T-helper 2 cell treated with Interferon-gamma antibody and Interleukin-4, amounts not matched to agents 5 μg/mL and 100 μg/mL, for 36 hours (primary cell): ENCODE measurements at places on chromosomes 2 and 18.

GRCh38 chr18:58104096-58104495 lies 60.1 kb downstream of the NEDD4L start:
- DNase-seq, result no peak

GRCh38 chr2:1736997-1737480 lies 7.3 kb downstream of the PXDN start:
- no peak for DNase-seq

DNA sequence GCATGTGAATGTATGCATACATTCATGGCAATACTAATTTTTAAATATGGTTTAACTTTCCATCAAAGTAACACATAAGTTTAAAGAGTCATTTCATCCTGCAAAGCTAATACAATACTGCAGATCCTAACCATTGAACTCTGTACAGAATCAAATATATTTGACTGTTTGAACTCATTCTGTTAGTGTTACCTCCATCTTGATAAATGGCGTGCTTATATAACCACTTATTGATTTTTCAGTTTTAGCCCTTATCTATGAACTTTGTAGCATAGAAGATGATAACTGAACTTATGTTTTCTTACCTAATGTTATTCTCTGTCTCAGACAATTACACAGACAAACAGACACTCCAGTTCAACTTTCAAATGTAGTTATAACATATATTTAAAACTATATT lies 731.0 kb upstream of the LRATD1 start:
- DNase-seq, result no peak

DNA sequence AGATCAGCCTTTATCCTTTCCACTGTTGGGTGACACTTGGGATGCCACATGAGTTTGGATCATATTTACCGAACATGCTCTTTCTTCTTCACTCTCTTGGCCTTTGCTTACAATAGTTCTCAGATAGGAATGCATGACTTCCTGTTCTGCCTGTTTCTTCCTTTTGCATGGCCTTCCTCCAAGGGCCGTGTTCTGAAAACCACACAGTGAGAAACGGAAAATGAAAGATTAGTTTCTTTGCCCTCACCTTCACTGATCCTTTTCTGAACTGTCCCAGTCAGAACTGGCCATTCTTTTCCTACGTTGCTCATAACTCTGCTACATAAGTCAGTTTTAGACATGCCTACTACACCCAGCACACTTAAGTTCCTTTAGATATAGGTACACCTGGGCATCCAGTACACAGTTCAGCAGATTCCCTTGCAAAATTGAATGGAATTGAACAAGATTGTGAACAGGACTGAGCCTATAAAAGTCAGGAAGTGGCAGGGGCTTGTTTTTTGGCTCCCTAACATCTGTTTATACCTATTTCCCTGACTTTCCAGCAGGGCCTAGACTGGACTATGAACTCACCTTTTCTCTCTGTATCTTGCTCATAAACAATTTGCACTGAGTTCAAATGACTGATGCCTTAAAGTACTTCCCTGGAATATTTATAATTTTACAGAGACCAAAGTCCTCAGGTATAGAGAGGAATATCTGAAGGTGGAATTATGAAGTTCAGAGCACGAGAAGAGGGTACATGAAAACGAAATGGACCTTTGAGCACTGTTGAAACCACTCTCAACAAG lies 186.4 kb upstream of the ST6GAL2 start:
- DNase-seq, result no peak

DNA sequence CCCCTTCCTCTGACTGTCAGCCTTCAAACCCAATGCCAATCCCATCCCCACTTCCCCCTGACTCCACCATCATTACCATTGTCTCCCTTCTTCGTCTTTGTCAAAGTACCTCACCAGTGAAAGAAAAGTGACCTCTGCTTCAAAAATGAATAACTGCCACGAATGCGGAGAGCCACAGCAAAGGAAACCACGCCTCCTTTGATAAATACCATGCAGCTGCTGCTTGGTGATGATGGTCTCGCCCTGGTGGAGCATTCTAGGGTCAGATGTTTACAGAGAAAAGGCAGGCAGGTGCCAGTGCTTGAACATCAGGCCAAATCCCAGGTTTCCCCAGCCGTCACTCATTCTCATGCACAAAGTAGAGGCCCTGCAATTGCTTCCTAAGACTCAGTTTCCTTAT lies 162.2 kb downstream of the BCL11A start:
- no peak for DNase-seq

GRCh38 chr18:36349552-36349951 lies 52.0 kb downstream of the FHOD3 start:
- no peak for DNase-seq

- DNase-seq, result no peak
Measured at GRCh38 chr2:25460261-25460905, 118.7 kb upstream of the DNMT3A start.

- DNase-seq, result no peak
Measured at GRCh38 chr18:36058674-36059073, 8.7 kb downstream of the RPRD1A start.

DNA sequence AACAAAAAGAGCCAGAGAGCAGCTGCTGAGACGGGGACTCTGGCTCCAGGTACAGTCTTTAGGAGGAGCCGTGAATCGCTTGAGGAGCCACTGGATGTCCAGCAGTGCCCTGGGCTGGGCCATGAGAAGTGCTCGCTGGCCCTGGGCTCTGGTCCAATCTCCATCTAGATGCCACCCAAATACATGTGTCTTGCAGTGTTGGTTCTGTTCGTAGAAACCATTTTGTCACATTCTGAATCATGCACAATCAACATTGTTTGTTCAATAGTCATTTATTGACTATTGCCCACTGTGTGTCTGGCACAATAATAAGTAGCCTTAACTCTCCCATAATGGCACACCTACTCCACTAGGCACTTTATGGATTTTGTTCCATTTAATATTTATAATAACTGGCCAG lies 26.1 kb downstream of the TYMS start:
- DNase-seq, result no peak

GRCh38 chr2:120826716-120827410 lies 91.2 kb downstream of the GLI2 start:
- no peak for DNase-seq

GRCh38 chr2:188219541-188219940 lies 72.1 kb upstream of the GULP1 start:
- DNase-seq, result no peak

DNA sequence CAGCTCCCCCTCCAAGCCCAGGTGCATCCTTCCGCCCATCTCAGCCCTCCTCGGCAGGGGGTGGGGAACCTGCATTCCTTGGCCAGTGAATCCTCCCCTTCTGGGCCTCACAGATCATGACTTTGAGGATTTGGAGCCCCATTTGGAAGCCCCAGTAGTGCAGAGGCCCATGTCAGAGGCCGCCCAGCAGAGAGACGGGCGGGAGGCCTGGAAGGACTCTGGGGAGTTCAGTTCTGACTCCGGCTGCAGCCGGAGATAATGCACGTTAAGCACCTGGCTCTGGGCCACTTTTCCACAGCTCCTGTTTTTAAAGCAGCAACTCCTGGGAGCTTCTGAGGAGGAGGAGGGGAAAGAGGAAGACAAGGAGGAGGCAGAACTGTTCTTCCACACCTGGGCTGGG lies 14.9 kb downstream of the ATOH8 start:
- DNase-seq, result no peak

- DNase-seq, result peak; percentile 48
Measured at GRCh38 chr2:101328474-101329007, 20.0 kb upstream of the RNF149 start.

GRCh38 chr2:95165030-95165370 lies 609 bp upstream of the ZNF2 start:
- DNase-seq, result no peak

DNA sequence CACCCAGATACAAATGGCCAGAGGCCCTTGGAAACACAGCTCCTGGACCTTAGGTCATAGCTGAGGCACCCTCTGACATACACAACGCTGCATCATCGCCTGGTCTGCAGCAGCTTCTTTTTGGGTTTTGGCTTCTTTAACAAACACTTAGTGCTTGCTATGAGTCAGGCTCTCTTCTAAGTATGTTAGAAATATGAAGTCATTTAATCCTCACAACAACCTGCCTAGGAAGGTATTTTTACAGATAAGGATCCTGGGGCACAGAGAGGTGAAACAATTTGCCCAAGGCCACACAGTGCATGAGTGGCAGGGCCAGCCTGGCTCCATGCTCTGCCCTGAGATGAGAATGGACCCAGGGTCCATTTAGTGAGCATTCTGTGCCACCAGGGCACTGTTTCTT lies 96.6 kb downstream of the TMEM17 start:
- DNase-seq, result no peak

- DNase-seq, result no peak
Measured at GRCh38 chr18:25253136-25253535, 98.8 kb downstream of the ZNF521 start.

GRCh38 chr2:144801766-144802165 lies 281.8 kb upstream of the ZEB2 start:
- no peak for DNase-seq

- DNase-seq, result no peak
Measured at GRCh38 chr2:112605926-112606325, 21.5 kb downstream of the CHCHD5 start.

DNA sequence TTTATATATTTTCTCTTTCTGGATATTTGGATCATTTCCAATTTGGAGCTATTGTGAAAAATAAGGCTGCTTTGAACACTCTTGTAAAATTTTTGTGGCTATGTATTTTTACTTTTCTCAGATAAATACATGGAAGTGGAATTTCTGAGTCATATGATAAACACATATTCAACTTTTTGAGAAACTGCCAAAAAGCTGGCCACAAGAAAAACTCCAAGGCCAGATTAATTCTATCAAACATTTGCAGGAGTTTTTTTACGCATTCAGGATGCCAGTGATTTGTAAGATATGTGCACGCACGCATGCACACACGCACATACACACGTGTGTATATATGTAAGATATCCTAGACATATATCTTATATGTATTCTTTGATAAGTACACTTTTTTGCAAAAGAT lies 477.5 kb upstream of the SPHKAP start:
- no peak for DNase-seq

DNA sequence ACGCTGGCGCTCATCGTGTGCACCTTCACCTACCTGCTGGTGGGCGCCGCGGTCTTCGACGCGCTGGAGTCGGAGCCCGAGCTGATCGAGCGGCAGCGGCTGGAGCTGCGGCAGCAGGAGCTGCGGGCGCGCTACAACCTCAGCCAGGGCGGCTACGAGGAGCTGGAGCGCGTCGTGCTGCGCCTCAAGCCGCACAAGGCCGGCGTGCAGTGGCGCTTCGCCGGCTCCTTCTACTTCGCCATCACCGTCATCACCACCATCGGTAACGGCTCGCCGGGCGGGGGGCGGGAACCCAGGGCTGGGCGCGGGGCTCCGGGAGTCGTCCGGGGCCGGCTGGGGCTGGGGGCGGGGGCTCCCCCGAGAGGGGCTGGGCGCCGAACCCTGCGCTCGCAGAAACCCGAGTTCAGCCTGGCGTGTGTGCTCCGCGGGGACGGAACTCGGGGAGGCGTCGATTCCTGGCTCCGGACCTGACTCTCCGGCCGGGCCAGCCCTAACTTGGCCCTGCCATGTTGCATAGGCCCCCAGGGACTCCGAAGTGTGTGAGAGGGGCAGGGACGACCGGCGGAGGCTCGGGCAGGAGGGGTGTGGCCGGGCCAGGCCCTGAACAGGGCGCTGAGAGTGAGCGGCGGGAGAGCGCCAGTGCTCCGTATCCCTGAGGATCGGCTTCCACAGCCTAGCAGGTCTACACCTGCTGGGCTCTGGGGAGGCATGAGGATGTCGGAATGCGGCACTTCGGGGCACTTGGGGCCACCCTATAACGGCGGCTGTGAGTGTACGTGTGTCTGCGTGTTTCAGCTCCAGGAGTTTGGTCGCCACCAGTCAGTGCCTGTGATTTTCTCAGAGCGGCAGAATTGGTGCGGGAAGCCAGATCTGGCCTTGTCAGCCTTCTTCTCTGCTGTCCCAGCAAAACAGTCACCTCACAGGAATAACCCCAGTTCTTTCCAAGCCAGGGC lies 651 bp downstream of the KCNK3 start:
- no peak for DNase-seq

- DNase-seq, result no peak
Measured at GRCh38 chr2:191638079-191638801, 39.7 kb upstream of the NABP1 start.

- DNase-seq, result no peak
Measured at GRCh38 chr2:232973796-232974195, 39.3 kb downstream of the NGEF start.

DNA sequence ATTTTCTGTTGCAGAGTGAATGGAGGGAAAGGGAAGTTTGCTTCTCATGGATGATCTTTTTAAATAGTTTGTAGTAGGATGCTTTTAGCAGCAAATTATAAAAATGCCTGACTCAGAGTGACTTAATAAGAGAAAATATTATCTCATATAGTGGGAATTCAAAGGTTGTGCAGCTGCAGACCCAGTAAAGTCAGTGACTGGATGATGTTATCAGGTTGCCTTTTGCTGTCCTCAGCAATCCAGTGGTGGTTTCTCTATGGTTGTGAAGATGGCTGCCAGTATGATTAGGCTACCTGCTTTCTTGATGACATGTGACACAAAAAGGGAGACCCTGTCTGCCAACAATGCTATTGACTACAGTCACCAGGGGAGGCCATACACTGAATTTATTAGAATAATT lies 184.8 kb downstream of the DIS3L2 start:
- DNase-seq, result no peak

DNA sequence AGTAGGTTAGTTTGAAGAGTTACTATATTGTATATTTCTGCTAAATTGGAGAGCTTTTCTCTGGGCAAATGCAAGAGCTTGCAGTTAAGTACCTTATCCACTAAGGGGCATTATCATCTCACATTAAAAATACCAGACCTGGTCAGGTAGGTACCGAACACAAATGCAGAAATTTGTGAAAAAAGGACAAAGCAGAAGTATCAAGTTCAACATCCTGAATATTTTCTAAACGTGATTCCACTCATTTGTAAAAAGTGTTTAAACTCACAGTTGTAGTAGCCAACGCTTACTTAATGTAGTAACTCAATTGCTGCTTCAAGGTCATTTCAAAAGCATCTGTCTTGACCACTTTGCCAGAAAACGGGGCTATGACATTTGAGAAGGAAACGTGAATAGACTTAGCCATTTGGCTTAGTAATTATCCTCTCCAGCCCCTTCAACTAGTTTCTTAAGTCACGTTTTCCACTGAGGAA lies 52.1 kb downstream of the CYRIA start:
- no peak for DNase-seq

GRCh38 chr2:120701499-120701898 lies 34.2 kb upstream of the GLI2 start:
- DNase-seq, result no peak

- no peak for DNase-seq
Measured at GRCh38 chr18:45056926-45057325, 376.2 kb downstream of the SETBP1 start.

GRCh38 chr2:13335862-13336535 lies 619.3 kb downstream of the TRIB2 start:
- no peak for DNase-seq
